ENCODE measurements at places on chromosomes 4 and X.

GRCh38 chrX:42996861-42997260 is 218.9 kb upstream of the PPP1R2C start:
- DNase-seq: no peak

DNA sequence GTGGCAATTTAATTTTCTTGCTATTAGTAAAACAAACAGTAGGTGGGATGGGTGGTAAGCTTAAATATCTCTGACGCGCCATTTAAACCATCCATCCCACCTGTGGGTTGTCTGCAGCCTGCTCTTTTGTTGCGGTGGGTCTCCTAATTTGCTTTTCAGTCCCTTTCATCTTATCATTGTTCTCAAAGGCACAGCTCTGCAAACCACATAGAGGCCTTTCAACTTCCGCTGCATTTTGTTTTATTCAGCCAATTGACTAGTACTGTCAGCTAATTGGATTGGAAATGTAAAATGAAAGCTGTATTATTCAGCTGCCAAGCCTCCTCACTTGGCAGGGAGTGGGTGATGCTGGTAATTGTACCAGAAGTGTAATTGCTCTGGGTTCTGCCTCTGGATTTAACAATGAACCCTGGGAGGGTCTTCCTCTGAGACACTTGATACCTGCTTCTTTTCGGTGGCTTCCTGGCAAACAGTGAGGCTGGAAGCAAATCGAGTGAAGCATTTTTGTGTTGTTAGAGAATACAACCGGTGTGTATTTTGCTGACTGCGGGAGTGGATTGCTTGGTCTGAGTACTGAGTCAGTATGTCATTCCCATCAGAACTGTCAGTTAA is 165.6 kb downstream of the FRAS1 start:
- DNase-seq: no peak

- DNase-seq: peak; percentile 5
These were observed 6.9 kb downstream of the PJA1 start for GRCh38 chrX:69158166-69158980.

DNA sequence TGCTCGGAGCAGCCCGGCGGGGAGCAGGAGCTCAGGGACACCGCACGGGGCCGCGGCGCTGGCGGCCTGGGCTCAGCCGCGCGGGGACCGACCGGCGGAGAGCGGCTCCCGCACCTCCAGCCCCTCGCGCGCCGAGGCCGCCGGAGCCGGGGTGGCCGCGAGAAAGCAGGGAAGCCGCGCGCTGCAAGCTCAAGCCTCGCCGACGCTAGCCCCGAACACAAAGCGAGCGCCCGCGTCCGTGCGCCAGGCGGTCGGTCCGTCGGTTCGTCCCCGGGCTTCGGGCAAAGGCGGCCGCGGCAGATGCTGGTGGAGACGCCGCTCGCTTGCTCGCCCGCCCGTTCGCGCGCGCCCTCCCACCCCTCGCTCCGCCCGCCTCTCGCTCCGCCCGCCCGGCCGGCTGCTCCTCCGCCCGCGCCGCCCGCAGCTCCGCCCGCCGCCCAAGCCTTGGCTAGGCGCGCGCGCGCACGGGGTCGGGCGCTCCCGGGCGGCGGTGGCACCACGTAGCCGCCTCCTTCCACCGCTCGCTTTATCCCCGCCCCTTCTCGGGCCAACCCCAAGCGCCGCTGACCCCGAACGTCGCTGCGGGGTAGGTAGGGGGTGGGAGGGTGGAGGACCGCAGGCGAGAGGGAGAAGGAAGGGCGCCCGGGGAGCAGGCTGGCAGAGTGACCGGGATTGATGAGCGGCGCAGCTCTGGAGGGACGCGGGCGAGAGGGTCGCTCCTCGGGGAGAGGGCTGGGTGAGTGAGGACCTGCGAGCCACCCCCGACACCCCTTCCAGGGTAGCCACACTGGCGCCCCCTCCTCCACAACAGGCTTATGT is at the start of gene TSPAN5:
TSPAN5 (minus strand) TSS at position 325 of the 819 bp plus-strand sequence.
- DNase-seq: peak; percentile 62

DNA sequence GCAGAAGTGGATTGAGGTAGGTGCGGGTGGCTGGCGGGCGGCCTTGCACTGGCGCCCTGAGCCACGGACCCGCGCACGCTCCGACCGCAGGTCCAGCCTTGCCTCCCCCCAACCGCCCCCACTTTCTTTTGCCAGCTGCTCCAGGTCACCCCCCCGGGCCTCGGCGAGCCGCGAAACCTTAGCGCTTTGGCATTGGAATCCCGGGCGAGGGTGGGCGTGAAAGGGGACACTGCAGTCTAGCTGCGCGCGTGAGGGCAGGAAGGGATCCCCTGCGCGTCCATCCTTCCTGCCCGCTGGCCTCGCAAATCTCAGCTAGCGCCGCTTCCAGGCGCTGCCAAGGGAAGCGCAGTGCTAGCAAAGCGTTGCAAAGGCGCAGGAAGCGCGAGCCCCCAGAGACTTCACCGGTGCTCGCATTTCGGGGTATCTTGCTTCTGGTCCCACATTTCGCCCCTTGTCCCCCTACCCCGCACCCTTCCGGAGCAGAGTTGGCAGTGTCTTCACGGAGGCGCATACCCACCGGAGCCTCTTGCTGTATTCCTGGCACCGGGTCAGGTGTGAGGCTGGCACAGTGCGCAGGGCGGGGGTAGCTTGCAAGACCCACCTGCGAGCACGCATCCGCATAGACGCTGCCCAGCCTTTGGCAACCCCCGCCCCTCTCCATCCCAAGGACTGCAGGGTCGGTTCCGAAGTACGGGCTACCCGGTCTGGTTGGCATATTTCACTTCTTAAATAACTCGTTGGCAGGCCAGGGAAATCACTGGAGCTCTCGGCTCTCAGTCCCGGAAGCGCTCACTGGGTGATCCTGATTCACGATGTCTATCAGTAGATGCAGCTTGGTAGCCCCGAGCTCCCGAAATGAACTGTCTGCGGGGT is 104.4 kb downstream of the UCHL1 start:
- DNase-seq: no peak

- no peak for DNase-seq
These were observed 46.4 kb upstream of the GATB start for GRCh38 chr4:151807220-151807619.

Data from stimulated activated CD4-positive, alpha-beta T cell treated with anti-CD3 and anti-CD28 coated beads, Interleukin-15, amount 100 ng/mL, for 48 hours (primary cell).